NCI-H1048 (cell line): ENCODE measurements at places on chromosomes 7 and 10.

DNA sequence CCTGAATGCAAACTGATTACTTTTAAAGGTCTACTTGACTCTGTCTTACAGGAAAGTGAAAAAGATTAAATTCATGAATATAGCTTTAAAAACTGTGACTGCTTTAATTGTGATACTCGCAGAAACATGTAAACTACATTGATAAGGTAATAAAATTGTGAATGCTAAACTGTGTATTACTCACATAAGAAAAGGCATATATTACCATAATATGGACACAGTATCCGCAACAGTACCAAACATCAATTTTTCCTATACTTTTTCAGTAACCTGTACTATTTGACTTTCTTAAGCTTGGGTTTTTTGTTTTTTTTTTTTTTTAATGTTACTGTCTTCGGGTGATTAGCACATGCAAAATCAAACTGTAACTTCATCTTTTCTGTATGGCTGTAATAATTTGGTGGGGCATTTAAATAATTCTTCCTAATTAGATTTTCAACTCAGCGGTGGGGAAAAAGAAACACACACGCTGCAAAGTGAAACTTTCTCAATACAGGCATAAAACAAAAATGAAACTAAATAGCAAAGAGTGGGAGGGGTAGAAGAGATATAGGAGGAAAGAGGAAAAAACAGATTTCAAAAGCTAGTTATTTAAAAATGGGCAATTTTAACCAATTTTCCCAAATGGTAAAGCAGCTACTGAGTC is 23.2 kb downstream of the NT5C3A start:
- no peak for DNase-seq

DNA sequence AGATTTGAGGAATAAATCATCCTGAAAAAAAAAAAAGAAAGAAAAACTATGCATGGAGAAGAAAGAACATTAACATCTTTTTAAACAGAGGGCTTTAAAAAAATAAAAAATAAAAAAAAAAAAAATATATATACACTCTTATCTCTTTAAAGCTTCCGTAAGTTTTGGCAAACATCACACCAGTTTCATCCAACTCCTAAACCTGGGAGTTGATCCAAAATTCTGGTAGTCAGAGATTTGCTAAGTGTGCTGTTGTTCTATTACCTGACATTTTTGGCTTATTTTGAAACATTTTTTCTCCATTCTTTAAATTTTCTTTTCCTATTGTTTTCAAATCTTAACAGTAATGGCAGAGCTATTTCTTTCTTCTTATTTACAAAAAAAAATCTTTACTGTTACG is 273.1 kb downstream of the AGMO start:
- no peak for DNase-seq

DNA sequence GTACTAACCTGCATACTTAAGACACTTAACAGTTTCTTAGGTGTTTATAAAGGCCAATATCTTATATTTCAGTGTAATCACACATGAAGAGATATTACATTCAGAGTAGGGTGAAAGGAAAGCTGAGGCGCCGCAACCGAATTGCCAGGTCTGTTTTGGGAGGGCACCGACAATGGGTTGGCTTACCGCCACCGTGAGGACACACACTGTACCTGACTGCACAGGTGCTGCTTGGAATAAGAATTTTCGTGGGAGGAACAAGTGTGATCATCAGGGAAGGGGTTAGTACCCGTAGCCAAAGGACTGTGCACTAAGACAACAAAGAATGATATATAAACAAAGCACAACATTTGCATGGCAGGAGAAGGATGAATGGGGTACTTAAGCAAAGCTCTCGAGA is 591.8 kb downstream of the SUGCT start:
- DNase-seq: no peak

DNA sequence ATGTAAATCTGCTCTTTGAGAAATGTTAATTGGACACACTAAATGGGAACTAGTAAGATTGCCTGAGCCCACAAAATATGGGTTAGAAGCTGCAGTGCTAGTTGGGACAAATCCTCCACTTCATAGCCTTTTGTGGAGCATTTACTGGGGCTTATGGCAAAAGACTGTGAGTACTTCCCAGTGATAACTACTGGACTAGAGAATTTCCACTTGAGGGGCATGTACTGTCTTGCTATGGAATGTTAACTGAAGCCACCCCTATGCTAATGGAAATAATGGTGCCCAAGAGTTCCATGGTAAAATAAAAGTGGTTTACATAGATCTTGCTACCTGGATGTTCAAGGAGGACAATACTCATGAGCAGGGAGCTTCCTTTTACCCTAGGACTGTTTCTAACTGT is 29.3 kb downstream of the AVL9 start:
- DNase-seq: no peak

GRCh38 chr10:93751124-93751523 is 6.6 kb upstream of the LGI1 start:
- DNase-seq: no peak

GRCh38 chr10:123583639-123584418 is 82.3 kb upstream of the GPR26 start:
- DNase-seq: peak; percentile 63

DNA sequence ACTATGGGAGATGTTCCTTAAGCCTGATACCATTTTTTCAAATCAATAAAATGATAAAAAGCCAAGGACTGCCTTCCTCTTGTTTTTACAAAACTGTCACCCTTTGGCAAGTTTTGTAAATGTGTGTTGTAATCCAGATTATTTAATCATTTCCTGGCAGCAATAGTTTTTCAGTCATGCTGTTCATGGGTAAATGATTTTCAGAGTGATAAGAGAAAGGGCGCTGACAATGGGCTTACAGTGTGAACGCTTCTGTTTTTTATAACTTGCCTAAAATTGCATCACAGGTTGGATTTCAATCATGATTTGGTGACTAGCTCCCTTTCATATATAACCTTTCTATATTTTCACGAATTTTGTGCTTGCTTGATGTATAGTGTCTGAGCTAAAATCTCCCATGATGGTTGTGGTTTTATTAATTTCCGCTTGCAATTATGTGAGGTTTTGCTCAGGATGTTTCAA is 19.0 kb upstream of the DMBT1 start:
- no peak for DNase-seq
